ENCODE measurements at places on chromosomes 2 and 18. TPM values are rescaled to one million over a fixed set of nuclear protein-coding genes. Genes with fewer than 3 reads are reported as not detected.
A peak's percentile ranks its signal among the peaks of the same experiment; 100 is the strongest.

Gene TMEM163
- total RNA-seq: 10.1 TPM

DNA sequence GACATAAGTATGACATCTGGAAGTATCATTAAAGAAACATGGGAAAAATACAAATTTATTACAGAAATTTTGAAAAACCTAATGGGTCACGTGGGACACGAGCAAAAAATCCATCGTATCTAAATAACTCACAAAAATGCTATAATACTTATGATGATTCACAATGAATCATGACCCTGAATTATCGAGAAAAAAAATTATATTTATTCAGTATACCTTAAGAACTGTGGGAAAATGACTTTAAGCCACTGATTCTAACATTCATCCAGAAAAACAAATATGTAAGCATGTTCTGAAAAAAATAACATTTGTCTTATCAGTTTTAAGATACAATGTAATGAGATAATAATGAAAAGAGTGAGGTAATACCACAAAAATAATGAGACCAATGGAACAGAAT is 51.8 kb downstream of the ZNF385B start:
- no peak for DNase-seq

- no peak for DNase-seq
Measured at GRCh38 chr2:37875403-37875906, 49.6 kb upstream of the RMDN2 start.

Gene UCN
- 0.68 TPM for total RNA-seq

Gene PSMG2
- 70.8 TPM for total RNA-seq

DNA sequence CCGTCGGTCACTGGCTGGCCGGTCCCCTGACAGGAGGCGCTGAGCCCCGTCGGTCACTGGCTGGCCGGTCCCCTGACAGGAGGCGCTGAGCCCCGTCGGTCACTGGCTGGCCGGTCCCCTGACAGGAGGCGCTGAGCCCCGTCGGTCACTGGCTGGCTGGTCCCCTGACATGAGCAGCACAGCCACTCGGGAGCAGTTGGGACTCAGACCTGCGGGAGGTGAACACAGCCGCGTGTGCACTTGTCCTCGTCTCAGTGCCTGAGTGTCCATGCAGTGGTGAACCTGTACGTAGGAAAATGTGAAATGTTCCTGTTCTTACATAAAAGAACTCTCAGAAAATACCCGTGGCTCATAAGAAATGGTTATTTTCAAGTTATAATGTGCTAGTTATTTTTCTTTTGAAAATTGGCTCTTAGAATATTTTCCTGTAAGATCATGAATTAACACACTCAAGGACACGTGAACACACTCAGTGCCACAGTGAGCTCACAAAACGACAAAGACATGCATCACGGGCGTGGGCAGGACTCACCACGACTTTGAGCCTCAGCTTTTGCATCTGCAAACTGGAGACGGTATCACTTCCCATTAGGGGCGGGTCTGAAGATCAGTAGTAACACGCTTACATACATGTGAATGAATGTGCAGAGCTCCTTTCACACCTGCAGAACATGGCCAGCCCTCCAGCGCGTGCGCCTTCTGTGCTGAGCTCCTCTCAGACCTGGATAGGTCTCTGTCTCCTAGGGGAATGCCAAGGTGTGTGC is 21.1 kb upstream of the NFATC1 start:
- no peak for DNase-seq

DNA sequence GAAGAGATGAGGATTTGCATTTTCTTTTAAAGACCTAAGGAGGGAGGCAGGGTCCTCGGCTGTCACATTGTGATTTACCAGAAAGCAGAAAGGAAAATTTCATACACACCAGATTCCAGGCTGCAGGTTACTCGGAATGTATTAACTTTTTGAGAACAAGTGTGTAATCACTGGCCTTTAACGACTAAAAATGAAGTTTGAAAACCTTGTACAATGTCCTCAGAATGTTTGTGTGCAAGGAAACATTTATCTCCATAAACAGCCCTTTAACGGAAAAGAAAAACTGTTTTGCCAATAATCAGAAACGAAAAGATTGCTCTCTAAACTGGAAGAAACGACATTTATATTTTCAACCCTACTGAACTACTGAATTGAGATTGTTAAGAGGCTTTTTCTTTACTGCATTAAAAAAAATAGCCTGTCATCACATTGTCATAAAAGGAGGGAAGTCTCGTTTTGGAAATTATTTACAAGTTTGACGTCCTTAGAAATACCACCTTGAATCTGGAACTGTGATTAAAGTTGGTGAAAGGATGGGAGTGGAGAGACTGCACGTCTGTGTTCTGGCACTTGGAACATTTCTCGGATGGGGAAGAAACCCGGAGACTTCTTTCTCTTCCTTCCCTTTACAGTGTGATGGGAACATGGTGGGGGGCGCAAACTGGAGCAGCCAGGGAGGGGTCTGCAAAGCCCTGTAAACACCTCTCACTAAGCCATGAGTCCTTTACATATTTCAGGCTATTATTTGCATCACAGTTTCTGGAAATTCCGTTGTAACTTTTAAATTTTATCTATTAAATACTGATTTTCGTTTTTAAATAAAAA is 134.1 kb upstream of the SIX3 start:
- no peak for DNase-seq

Gene LIMS4
- 1.6 TPM for total RNA-seq

Gene SGO2
- 1.7 TPM for total RNA-seq

DNA sequence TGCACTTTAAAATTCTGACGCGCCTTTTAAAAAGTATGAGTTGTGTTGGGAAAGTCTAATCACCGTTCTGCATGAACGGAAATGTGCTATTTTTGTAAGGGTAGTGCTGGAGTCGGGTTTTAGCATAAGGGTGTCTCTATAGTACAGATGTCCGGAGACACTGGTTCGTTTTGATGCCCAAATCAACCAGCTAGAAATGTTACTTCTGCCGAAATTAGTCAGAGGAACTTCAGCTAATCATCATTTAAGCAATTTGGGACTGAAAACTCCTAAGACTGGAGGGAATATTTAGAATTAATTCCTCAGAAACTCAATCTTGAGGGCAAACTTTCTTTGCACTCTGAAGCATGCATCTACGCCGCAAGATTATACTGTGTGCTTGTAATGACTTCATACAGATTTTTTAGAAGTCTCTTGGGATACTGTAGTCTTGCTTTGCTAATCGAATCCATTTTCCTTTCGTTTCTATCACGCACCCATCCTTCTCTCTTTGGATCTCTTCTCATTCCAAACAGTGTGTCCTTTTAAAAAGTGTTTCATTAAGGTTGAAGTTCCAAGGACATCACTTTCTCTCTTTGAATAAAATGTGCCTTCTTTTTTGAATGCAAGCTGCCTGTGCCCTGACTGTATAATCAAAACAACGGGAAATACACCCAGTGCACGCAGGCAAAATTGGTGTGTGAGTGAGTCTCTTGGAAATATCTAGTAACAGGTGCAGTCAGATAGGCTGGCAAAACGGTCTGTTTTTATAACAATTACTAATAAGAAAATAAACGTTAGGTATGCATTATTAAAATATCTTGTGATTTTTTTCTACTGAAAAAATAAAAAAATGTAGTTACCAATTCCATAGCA is 270.9 kb upstream of the TCF4 start:
- no peak for DNase-seq

- DNase-seq: no peak
Measured at GRCh38 chr18:35074581-35074980, 33.4 kb downstream of the MAPRE2 start.

Gene MAB21L4
- total RNA-seq: 2.5 TPM

DNA sequence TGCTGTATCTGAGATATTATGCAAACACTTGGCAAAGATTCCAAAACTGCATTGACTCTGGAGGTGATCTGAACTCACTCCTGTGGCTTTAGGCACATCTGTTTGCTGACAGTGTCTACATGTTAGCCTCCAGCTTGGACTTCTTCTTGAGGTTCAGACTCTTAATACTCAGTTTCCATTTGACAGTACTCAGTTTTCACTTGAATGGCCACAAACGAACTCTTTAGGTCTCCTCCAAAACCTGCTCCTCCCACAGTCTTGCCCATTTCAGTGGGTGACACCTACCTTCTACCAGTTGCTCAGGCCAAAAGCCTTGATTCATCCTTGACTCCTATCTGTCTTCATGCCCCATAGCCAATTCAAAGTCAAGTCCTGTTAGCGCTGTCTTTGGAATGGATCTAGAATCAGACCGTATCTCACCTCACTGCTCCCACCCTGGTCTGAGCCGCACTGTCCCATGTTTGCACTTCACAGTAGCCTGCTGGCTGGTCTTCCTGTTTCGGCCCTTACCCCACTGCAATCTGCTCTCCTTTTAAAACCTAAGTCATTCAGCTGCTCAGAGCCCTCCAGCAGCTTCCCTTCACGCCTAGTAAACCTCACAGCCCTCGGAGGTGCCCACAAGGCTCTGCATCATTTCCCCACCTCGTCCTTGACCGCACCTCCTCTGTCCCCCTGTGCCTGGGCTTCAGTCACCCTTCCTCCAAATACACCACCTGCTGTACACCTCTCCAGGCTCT is 10.5 kb downstream of the ATG16L1 start:
- no peak for DNase-seq

Gene PSMA8
- total RNA-seq: not detected

Gene UPP2
- not detected for total RNA-seq

- DNase-seq: no peak
Measured at GRCh38 chr2:116669782-116670181, 1144.7 kb upstream of the DDX18 start.

- no peak for DNase-seq
Measured at GRCh38 chr2:32688541-32688940, 60.7 kb downstream of the TTC27 start.

DNA sequence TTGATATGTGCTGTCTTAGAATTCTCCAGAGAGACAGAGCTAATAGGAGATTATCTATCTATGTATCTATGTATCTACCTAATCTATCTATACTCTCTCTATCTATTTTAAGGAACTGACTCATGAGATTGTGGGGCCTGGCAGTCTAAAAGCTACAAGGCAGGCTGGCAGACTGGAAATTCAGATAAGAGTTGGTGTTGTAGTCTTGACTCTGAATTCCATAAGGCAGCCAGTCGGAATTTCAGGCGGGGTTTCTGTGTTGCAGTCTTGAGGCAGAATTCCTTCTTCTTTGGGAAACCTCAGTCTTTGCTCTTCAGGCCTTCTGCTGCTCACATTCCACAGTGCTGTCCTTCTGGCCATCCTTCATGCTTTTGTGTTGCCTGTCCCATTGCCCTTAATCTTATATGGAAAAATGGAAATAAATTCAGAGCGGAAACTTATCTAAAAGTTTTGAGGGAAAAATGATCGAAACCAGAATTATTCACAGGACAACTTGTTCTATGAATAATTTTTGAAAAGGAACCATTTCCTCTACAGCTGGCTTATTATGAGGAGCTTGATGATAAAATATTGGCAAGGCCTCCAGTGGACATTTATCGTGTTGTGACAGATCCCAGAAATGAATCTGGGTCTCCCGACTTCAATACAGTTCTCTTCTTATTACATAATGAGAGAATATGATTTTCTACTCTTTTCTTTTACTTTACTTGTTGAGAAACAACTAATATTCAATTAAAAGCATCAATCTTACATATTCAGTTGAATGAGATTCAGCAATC is 10.8 kb downstream of the IL1RL1 start:
- no peak for DNase-seq

- DNase-seq: no peak
Measured at GRCh38 chr2:159084384-159085370, 116.2 kb downstream of the TANC1 start.

Gene SERPINB3
- total RNA-seq: not detected

Gene CHRNG
- total RNA-seq: not detected

DNA sequence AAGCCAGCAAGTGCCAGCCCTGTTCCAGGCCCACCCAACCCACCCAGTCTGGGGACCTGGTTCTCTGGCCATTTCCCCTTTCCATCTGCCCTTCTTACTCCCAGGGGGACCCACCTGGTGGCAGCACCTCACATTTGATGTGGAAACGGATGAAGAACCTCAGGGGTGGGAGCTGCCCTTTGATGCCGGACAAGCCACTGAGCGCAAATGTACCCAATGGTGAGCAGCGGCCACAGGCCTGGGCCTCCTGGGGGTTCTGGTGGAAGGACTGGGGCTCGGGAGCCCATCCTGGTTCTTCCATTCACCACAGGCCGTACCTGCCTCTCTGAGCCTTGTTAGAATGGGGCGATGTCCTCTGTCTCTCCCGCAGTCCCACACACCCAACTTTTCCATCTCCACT is 84.7 kb downstream of the EPAS1 start:
- no peak for DNase-seq

DNA sequence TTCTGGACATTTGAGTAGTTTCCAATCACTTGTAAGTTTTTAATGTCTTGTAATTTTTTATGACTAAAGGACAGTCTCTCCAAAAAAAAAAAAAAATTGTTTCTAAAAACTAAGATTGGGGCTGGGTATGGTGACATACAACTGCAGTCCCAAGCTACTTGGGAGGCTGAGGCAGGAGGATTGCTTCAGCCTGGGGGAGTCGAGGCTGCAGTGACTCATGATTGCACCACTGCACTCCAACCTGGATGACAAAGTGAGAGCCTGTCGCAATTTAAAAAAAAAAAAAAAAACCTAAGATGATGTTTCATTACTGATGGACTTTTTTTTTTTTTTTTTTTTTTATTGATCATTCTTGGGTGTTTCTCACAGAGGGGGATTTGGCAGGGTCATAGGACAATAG is 34.4 kb upstream of the PKDCC start:
- DNase-seq: no peak

Gene GREB1
- total RNA-seq: 5.1 TPM

GRCh38 chr18:58545338-58546296 is 83.3 kb downstream of the ALPK2 start:
- no peak for DNase-seq

Gene LCT
- not detected for total RNA-seq

GRCh38 chr2:218066926-218067515 is 2.0 kb upstream of the RUFY4 start:
- DNase-seq: no peak

DNA sequence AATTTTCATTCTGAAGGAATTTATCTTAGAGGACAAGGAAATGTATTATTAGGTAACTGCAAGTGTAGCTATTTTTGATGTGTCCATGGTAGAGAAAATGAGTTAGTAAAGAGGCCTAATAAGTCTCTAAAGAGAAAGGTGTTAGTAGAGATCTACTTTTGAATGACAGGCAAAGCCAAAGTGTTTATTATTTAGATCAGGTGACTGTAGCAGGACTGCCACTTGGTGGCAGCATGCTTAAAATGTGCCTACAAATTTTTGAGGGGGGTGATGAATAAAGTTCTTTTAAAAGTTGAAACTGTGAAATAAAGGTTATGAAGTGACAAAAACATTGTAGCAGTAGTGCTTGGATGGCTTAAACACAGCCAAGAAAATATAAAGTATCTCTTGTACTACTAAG is 421.5 kb upstream of the MEIS1 start:
- no peak for DNase-seq

- DNase-seq: peak; percentile 31
Measured at GRCh38 chr2:127612111-127612822, 33.7 kb upstream of the GPR17 start.

- DNase-seq: no peak
Measured at GRCh38 chr18:63306819-63307550, 12.6 kb downstream of the BCL2 start.

GRCh38 chr2:219344751-219345430 is 12.3 kb upstream of the RESP18 start:
- DNase-seq: no peak

GRCh38 chr18:13834496-13835015 is 10.6 kb downstream of the MC5R start:
- no peak for DNase-seq
